C1 segment of cervical spinal cord (tissue), 14 donors: ENCODE measurements at places on chromosomes 13 and 19.

GRCh38 chr19:16435999-16436650, 35.6 kb downstream of the EPS15L1 start:
- no peak for DNase-seq

GRCh38 chr13:38735665-38736440, 49.0 kb downstream of the FREM2 start:
- no peak for DNase-seq

DNA sequence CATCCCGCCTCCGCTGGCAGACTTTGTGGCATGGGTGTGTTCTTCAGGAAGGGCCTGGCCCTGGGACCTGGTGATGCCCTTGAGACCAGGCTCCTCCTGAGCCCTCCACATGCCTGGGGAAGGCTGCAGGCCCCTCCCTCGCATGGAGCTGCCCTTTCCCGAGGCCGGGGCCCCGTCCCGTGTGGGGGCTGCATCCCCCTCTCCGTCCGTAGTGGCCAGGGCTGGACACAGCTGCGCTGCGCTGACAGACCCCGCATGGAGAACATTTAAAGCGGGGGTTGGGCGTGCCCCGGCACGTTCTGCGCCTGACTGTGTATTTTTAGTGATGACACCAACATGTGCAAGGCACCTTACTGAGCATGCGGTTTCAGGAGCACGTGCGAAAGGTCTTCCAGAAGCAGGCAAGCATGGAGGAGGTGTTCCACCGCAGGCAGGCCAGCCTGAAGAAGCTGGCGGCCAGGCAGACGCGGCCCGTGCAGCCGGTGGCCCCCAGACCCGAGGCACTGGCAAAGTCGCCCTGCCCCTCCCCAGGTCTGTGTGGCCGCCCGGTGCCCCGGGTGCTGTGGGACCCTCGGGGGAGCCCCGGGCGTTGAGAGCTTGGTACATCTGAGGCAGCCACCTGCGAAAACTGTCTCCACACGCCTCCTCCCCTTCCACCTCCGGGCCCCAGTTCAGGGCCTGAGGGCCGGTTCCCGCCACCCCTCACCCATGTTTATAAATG, 28.8 kb upstream of the F7 start:
- DNase-seq = no peak

GRCh38 chr19:19948800-19949199, 48.1 kb downstream of the ZNF93 start:
- DNase-seq = no peak

DNA sequence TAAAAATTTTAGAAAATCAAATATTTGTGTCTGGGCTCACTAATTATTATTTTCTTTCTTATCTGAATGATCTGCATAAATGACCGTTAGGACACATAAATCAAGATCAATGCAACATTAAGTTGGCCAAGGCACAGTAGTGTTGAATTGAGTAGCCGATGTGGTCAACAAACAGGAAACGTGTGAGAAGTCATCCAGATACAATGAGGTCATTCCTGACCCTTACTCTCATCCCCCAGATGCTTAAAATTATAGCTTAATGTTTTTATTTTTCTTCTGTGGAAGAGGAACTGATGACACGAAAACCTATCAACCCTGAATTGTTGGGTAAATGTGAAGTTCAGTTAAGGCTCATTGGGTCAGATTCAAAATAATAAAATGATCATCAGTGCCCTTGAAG, 222.9 kb downstream of the RFC3 start:
- no peak for DNase-seq

DNA sequence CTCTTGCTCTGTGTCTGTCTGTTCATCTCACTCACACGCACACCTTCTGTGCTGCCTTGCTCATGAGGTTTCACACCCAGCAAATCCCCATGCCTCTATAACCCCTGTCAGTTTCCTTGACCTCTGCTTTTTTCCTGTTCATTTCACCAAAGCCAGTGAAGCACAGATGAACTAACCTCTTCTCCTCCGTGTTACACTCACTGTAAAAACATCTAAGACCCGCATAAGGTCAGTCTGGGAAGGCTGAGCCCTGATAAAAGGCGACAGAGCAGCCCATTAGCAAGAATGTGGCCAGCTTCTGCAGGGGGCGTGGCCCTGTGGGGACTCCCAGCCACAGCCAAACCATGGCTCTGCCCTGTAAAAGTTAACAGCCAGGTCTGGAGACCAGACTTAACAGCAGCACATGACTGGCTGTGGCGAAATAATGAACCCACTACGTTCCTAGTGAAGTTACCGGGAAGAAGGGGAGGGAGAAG, 42.8 kb upstream of the NPAS1 start:
- DNase-seq = no peak

- DNase-seq = no peak
These were observed 1331.5 kb upstream of the PCDH20 start for GRCh38 chr13:62747152-62747551.

- DNase-seq = no peak
These were observed 8.7 kb downstream of the SYNGR4 start for GRCh38 chr19:48372904-48373303.

DNA sequence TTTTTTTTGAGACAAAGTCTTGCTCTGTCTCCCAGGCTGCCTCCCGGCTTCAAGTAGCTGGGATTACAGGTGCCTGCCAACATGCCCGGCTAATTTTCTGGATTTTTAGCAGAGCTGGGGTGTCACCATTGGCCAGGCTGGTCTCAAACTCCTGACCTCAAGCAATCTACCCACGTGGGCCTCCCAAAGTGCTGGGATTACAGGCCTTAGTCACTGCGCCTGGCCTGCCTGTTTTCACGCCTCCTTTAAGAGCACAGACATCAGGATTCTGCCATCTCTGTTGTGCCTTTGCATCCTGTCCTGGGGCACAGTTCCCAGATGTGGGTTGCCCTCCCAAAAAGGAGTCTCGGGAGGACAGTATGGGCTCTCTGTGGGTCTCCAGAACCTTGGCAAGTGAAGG, 2.5 kb upstream of the PRAM1 start:
- DNase-seq = no peak

DNA sequence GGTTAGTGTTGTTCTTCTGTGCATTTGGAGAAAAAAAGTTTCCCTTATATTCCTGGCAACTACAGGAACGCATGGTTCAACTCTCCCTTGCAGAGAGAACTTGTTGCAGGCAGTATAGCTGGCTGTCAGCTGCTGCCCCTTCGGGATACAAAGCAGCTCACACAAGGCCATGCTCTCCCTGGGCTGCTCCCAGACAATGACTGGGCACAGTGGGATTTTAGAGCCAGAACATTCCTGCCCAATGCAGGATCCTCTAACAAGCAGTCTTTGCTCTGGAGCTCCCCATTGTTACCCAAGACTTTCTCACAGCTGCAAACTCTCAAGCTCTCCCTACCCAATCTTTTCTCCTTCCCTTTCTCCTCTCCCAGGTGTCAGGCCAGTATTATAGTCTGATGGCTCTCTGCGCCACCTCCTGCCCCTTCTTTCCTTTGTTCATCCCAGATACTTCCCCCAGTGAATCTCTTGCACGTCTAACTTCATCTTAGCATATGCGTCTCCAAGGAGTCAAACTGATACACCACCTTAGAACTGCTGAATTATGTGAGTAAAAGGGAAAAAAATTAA, 27.5 kb upstream of the SERPINE3 start:
- peak; percentile 5 for DNase-seq

DNA sequence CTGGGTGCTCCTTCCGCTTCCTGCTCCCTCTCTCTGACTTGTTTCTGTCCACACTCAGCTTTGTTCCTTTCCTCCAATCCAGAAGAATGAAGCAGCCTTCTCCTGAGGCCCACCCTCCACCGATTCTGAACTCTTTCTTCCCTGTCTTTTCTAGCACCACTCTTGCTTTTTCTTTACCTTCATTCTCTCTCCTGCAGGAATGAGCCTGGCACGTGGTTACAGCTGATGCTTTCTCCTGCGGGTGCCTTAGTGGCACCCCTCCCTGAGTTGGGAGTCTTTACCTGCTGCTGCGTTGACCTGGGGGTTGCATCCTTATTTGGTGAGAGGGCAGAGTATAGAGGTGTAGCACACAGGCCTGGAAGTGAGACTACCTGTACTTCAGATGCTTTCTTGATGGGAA, 6.2 kb downstream of the UBAC2 start:
- DNase-seq = no peak

- no peak for DNase-seq
These were observed 2.0 kb upstream of the MEGF8 start for GRCh38 chr19:42323473-42323851.

DNA sequence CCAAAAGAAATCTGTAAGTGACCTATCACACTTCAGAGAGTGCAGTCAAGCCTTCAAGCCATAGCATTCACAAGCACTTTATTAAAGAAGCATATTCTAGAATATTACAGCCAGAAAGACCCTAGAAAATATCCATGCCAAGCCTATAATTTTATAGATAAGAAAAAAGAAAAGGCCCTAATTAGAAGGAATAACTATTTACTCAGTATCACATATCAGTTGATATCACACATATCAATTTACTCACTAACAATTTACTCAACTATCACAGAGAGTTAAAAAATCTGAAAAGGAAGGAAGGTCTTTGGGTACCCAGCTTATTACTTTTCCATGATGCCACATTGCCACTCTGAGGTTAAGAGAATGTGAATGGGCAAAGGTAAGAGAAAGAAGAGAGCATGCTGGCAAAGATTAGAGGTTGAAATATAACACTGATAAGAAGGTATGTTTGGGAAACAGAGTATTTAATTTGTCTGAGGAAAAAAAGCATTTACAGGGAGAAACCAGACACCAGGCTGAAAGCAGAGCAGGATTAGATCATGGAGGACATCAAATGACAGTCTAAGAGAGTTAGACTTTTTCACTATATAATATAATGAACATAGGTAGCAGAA, 186.2 kb downstream of the VWA8 start:
- DNase-seq = no peak

- DNase-seq = no peak
These were observed 191.5 kb upstream of the IPO5 start for GRCh38 chr13:97761796-97762540.

DNA sequence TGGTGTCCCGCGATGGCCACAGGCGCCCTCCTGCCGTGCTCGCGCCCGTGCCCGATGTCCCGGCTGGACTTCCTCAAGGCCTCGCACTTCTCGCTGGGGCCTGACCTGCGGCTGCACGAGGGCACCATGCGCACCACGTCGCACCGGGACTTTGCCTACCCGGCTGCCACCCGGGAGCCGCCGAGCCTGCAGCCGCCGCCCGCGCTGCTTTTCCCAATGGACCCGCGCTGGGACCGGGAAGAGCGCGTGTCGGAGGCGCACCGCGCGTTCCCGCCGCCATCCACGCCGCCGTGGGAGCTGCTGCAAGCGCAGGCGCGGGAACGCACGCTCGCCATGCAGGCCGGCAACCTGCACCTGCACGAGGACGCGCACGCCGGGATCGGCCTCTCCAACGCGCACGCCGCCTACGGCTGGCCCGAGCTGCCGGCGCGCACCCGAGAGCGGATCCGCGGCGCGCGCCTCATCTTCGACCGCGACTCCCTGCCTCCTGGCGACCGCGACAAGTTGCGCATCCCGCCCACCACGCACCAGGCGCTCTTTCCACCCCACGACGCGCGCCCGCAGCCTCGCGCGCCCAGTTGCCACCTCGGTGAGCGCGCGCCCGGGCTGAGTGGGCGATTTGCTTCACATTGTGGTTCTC, 12.1 kb upstream of the PEX11G start:
- DNase-seq = peak; percentile 84

- no peak for DNase-seq
These were observed 25.1 kb downstream of the STARD13 start for GRCh38 chr13:33260168-33261098.

DNA sequence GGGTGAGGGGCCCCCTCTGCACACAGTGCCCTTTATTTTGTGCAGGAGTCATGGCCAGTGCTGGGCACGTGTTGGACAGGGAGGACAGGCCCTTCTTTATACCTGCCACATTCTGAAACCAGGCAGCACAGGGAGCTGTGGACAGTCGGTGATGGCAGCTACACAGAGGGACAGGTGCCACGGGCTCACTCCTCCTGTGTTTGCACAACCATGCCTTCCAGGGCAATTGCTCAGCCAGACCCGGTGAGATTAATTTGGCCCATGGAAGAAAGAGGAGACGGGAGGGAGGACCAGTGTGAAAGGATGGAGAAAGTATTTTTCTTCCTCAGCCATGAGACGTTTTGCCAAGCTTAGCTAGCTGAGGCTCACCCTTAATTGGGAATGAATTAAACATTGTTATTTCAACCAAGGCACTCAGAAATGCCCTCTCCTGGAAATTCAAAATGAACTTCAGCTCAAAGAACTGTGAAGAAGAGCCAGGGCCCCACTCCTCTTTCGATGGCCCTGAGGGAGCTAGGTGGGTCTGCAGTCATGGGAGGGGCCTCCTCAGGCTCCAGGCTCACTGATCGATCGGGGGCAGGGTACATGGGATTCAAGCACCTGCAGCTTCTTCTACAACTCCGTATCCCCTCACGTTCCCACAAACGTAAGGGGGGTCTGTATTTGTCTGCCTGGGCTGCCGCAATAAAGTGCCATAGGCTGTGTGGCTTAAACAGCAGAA, 41.2 kb downstream of the SHISA2 start:
- DNase-seq = no peak

GRCh38 chr19:42293540-42293939, 8.4 kb upstream of the PRR19 start:
- DNase-seq = no peak

- peak; percentile 27 for DNase-seq
These were observed 33.9 kb downstream of the PDE4A start for GRCh38 chr19:10454267-10454666.

- DNase-seq = no peak
These were observed 6.2 kb downstream of the OCEL1 start for GRCh38 chr19:17232258-17232657.

- DNase-seq = no peak
These were observed 8.8 kb downstream of the TPT1 start for GRCh38 chr13:45332036-45332830.

DNA sequence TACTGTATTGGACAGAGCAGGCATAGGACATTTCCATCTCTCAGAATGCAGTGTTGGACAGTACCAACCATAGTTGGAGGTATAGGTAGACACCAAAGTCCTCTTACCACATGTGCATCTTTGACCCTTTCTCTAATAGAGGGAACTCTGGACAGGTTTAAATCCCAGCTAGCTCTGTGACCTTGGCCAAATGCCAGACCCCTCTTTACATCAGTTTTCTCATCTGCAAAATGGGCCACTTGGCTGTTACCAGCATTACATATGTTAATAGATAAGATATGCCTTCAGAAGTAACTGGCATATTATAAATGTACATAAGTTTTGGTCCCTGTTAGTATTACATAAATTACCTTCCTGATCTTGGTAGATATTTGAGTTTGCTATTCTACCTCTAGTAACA, 54.3 kb downstream of the CDK8 start:
- DNase-seq = no peak

DNA sequence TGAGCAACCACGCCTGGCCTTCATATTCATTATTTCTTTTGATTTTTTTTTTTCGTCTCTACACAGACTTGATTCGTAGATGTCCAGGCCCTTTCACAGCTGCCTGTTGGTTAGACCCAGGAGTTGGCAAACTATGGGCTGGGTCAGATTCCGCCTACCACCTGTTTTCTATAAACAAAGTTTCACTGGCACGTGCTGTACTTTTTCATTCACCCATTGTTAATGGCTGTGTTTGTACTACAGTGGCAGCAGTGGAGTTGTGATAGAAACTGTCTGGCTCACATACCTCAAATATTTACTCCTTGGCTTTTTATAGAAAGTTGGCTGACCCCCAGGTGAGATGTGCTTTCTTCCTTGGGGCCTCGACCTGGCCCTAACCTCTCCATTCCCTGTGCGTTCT, 72.9 kb upstream of the TEX29 start:
- DNase-seq = no peak
